Aorta (tissue), 5 donors: ENCODE measurements at places on chromosomes 2 and 18. TPM values are rescaled to one million over a fixed set of nuclear protein-coding genes. Genes with fewer than 3 reads are reported as not detected.
A peak's percentile ranks its signal among the peaks of the same experiment; 100 is the strongest.

DNA sequence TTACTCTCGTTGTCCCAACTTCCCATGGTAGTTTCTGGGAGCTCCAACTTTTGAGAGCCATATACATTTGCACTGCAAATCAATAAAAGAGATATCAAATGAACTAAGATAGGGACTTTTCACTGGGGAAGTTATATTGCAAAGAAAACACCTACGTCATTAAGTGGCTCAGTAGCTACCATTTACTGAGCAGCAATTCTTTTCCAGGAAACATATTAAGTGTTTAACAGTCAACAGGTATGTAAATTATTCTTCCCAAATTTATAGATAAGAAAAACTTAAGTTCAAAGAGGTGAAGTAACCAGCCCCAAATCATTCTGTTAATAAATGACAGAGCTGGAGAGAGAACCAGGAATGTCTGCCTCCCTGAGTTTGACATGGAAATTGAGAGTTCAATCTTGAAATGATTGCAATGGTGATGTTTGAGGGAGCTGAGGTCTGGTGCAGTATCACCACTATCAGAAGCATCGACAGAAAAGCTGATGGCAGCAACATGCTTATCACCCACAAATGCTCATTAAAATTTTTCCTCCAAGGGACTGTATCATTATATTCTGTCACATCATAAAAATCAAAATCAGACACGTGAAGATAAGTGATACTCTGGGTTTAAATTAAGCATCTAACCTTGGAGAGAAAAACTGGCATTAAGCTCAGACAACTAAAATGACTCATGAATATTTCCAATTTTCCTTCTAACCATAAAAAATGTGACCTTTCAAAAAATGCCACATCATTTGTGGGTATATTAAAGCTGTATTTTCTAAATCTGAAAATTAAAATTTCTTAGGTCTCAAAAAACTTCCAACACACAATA is 43.4 kb downstream of the GAREM1 start:
- no peak for DNase-seq

DNA sequence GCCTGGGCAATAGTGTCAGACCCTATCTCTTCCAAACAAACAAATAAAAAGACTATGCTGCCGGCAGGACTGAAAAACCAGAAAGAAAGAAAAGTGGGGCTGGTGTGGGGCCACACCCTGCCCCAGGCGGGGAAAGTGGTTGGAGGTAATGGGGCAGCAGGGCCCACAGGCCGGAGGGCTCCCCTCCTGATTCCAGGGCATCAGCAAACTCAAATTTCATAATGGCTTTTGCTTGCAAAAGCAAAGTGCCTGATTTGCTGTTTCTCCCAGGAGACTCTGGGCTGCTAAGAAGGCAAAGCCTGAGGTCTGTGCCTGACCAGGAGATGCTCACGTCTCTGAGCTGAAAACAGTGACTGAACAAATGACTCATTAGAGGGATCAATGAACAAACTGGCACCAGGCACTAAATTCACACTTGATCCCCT is 121.9 kb downstream of the HDAC4 start:
- no peak for DNase-seq

GRCh38 chr2:20168048-20168726 is 56.7 kb downstream of the SDC1 start:
- DNase-seq = no peak

- DNase-seq = no peak
These were observed 504.8 kb upstream of the LRATD1 start for GRCh38 chr2:14127765-14128164.

GRCh38 chr2:132439703-132440398 is 23.2 kb downstream of the GPR39 start:
- DNase-seq = no peak

DNA sequence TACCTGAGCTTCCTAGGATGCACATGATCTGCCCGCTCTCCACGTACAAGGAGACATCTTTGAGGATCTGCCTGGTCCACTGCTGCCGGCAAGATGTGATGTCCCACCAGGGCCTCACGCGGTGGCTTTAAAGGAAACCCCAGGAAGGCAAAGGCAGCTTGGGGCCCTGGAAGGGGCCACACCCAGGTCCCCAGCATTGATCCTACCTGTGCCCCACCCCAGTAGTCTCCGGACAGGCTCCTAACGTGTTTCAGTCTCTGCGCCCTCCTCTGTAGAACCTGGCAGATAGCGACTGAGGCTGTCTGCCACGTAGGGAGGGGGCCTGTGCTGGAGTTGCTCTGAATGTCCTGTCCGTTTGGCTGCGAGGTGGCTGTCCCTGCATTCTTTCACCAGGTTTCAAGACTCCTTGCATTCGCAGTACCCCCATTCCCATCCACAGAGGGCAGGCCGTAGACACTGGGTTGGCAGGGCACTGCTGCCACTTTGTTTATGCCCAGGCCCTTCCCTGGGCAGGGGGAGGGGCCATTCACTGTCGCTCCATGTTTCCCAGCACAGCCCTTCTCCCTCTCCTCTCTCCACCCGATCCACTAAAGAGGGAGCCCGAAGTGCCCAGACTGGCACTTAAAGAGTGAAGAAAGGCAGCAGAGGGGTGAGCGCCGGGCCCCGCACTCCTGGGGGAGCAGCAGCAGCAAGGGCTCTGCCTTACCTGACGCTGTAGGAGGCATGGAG is 644 bp downstream of the ABCG5 start:
- no peak for DNase-seq

RTP5 gene
- polyA plus RNA-seq = not detected

DNA sequence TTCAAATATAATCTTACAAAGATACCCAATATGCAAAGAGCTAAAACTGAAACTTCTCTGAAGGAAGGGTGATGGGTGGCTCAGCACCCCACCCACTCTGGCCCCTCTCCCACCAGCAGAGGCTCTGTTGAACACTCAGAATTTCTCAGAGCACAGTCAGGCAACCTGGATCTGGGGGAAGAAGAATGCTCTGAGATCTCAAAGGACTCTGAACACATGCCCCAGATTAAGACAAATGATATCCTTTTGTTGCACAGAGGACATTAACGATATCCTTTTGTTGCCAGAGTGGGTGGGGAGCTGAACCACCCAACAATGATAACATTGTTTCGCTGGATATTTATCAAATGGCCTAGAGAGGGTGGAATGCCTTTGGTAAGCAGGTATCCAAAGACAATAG is 104.8 kb downstream of the LBH start:
- no peak for DNase-seq

GRCh38 chr2:134431838-134432434 is 178.1 kb downstream of the MGAT5 start:
- DNase-seq = no peak

DNA sequence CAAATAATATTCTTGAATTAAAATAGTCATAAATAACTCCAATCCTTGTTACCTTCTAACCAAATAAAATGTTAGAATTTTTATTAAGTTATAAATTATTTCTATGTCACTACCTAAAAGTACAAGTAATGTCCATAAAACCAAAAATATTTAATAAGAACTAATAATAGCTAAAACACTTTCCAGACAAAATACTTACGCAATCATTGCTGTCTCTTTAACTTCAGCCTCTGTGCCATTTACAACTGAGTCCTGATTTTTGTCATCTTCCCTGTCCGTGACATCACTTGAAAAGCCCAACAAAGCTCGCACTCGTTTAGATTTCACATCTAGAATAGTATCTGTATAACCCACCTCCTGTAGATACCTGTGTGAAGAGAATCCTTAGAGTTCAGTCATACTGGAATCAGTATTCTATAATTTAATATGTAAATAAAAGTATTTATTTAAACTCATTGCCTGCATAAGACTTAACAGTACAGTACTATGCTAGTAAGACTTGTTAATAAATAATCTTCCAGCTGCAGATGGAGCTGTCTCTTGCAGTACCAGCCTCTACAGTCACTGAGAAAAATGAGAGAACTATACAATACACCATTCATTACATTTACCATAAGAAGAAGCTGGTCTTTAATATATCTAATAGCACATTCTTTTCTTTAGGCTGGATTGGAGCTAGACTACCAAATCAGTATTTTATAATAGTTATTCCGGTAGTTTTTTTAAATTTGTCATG is 63.8 kb downstream of the STRN start:
- no peak for DNase-seq

DNA sequence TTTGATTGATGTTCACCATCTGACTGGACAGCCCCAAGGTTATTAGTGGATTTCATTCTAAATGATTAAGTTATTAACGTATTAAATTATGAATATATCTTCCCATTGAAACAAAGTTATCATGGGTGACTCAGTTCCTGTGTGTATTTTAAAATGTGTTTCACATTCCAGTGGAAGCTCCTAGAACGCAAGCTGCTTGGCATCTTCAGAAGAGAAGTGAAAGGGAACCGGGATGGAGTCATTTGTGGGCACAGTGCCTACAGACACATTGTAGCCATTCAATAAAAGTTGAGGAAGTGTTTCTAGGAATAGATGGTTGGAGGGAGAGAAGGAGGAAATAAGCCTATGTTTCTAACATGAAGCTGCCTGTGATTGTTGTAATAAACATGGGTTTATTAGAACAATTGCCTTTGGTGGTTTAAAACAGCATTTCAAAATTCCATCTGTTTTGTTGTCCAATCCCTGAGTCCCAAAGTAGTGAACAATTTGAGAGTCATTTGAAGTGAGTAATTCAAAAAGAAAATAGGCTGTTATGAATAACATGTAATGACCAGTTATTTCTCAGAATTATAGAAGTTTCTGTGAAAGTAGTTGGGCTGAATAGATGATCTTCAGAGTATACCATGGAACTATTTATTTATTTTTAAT is 143.5 kb downstream of the PKP4 start:
- peak; percentile 75 for DNase-seq

DNA sequence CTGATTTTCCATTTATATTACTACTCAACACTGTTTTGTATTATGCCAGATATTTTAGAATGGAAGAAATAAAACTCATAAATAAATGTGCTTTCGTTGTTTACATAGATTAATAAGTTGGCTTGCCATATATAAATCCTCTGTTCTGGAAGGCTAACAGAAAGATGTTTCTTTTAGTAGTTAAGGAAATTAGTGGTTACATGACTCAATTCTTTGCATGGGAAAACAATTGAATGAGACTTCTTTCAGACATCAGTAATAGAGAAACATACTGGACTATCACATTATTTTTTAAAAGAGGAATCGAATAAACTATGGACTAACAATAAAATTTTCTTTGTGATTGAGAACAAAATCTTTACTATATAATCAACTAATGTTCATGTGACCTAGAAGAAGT is 336.5 kb downstream of the KCNS3 start:
- DNase-seq = no peak

DNA sequence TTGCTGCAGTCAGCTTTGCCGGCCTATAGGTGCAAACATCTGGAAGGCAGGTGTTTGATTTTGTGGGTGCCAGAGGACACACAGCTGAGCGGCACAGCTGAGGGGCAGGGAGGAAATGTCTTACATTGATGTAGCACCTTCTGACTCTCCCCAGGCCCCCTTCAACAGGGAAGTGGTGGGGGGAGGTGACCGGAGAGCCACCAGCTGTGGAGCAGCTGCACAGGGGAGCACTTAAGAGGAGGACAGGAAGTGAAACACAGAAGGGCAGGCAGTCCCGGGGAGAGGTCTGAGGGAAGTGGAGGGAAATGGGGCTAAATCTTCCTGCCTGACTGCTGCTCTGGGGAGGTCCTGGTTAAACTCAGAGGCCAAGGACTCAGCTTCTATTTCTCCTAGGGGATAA is 409.1 kb downstream of the TNS1 start:
- no peak for DNase-seq

DNA sequence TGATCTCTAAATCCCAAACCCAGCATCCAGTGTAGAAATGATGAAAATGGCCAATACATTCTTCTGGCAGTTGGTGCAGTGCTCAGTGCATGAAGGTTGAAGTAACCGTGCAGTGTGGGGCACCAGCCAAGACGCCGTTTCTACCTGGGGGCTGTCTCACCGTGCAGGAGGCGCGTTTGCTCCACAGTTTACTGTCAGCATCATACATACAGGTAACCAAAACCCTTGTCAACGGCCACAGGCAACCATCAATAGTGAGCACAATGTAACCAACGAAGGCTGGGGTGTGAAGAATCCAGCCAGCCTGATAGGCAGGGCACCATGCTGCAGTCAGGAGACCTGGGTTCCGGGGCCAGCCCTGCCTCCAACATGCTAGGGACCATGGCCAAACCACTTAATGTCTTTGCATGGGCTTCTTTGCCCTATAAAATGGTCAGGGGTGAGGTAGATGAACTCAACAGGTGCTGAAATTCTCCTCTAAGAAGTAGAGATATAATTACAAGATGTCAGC is 127.5 kb upstream of the ID2 start:
- DNase-seq = peak; percentile 56

GRCh38 chr18:36419900-36420531 is 122.5 kb downstream of the FHOD3 start:
- DNase-seq = no peak

- DNase-seq = no peak
These were observed 52.7 kb upstream of the ODC1 start for GRCh38 chr2:10500601-10501361.

DNA sequence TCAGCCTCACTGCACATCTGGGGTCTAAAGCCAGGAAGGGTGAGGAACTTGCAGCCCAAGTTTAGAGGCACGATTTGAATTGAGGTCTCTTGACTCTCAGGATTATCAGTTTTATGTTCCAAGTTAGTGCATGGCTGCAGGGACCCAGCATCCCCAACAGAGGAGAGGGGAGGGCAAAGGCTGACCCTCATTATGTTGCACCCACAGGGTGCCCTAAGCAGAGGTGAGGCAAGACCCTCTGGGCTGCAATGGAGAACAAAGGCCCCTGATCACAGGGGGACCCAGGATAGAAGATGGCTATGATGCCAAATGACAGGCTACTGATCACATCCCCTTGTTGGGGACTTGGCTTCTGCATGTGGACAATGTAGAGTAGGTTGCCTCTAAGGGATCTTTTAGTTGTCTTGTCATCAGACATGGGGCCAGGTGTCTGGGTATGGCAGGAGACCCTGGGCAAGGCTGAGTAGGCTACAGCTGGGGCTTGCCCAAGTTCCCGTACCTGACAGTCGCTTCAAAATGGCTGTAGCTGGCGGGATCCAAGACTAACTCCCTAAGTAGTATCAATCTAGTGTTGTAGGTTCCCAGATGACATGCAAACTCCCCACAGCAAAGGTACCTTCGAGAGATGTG is 4.5 kb upstream of the GDF7 start:
- DNase-seq = no peak

GRCh38 chr2:144078106-144078505 is 441.8 kb downstream of the ZEB2 start:
- DNase-seq = no peak

DNA sequence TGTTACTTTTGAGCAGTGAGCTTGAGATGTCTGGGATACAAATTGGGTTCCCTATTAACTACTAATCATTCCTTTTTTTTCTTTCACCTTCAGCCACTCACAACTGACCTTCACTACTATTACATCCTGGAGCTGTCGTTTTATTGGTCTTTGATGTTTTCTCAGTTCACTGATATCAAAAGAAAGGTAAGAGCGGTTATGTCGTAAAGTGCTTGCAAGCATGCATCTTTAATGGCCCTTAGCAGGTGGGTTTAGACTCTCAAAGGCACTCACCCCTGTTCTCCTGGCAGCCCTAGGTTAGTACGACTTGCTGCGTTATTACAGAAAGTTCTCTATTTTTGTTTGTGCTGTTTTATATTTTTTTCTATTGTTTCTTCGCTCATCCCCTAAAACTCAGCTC is 107.6 kb upstream of the NOSTRIN start:
- no peak for DNase-seq

- no peak for DNase-seq
These were observed 15.9 kb downstream of the RAPGEF4 start for GRCh38 chr2:172751564-172751963.
